ENCODE measurements at places on chromosomes 2 and 18.

- no peak for DNase-seq
Measured at GRCh38 chr2:233999182-233999581, 51.3 kb upstream of the SPP2 start.

GRCh38 chr2:224666951-224667553, 49.1 kb downstream of the CCDC195 start:
- no peak for DNase-seq

DNA sequence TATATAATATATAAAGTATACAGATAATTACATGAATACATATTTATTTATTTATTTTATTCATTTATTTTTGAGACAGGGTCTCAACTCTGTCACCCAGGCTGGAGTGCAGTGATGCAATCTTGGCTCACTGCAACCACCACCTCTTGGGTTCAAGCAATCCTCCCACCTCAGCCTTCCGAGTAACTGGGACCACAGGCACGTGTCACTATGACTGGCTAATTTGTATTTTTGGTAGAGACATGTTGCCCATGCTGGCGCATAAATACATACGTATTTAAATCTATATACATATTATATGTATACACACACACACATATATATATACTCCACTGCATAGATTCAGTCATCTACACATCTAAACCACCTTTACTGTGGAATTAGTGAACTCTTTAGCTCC, 20.6 kb upstream of the NDUFV2 start:
- DNase-seq: no peak

DNA sequence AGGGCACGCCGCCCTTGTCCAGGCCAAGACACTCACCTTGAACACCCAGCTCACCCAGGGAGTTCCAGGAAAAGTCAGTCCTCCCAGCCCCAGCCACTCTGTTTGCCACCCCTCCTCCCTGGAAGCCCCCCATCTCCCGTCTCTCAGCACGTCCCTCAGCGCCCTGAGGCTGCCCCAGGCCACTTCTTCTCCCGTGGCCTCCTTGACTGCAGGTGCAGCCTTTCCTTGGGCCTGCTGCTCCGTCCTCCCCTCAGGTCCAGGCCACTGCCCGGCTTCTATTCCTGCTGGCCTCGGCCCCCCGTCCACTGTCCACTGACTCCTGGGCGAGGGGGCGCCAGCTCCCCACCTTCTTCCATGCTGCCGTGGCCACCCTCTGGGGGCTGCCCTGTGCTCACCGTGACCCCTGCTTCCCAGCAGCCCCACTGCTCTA, 239.1 kb downstream of the HDAC4 start:
- DNase-seq: no peak

- DNase-seq: peak; percentile 73
Measured at GRCh38 chr2:43024515-43025011, 201.8 kb downstream of the ZFP36L2 start.

GRCh38 chr2:26864646-26865045, 16.7 kb downstream of the DPYSL5 start:
- DNase-seq: no peak

Data from fibroblast of skin of right biceps (primary cell).